Activated CD4-positive, CD25-positive, alpha-beta regulatory T cell treated with anti-CD3 and anti-CD28 coated beads, Interleukin-2, amount 50 U/mL, for 24 hours (primary cell): ENCODE measurements at places on chromosomes 5 and 9.

- ATAC-seq, result no peak
These were observed 143.0 kb downstream of the ADAMTS6 start for GRCh38 chr5:65338606-65339151.

DNA sequence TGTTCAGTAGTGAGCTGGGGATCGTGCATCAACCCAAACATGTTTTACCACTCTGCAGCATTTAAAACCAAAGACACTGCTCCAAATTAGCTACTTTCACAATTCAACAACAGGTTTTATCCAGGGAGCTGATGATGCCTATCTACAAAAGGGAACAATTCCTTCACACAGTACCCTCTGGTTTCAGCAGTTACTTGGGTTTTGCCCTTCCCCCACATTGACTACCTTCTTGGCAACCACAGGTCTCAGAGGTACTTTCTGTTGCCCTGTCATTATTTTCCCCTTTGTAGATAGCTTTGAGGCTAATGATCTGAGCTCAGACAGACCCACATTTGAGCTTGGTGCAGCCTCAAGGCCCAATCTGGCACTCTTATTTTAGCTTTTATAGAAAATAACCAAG, 96.1 kb downstream of the WDR41 start:
- ATAC-seq, result no peak

GRCh38 chr5:6340100-6340499, 38.2 kb downstream of the MED10 start:
- no peak for ATAC-seq

- no peak for ATAC-seq
These were observed 562.2 kb upstream of the MEF2C start for GRCh38 chr5:89445106-89445745.
